ENCODE measurements at places on chromosomes 3 and 15.

DNA sequence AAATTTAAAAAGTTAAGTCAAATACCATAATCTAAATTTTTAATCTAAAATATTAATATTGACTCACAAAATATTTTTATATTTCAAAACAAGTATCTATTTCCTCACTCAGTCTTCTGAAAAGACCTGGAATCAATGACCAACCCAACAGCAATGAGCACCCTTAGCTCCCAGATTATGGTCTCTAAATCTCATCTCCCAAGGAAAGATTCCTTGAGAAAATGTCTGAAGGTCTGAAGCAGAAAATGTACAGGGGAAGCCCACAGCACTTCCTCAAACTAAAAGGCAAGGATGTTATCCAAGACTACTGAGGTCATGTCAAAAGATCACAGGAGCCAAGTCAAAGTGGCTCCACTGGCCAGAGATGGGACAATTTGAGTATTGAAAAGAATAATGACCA lies 51.0 kb upstream of the SLCO2A1 start:
- DNase-seq, result no peak

DNA sequence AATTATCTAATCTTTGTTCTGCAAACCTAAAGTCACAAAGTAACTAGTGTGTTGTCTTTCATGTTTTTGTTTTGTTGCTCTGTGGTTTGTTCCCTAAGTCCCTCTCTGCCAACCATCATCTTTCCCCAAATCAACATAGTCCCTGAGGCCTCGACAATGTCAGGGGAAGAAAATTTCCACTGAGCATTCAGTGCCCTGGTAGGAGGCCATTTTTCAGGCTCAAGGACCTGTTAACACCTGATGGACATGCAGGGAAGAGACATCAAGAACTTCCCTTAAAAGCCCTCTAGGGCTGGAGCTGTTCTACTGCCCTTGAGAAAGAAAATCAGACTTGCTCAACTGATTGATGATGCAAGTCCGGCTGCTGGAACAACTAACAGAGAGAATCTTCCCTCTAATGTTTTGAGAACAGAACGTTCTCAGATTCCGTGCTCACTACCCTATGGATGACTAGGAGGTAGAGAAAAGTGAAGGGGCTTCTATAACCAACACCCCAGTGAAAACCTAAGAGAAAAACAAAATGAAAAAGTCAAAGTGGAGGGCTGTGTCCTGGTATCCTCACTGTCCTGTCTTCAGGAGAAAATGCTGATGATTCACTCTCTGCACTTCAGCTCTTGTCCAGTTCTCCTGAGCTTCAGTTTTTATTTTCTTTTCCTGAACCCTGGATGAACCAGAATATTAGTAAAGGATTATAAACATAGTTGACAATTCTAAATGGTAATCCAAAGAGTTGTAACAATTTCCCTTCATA lies 373.1 kb downstream of the FOXP1 start:
- no peak for DNase-seq

- DNase-seq, result no peak
Observed at GRCh38 chr15:35559683-35560082, 13.7 kb upstream of the DPH6 start.

- no peak for DNase-seq
Observed at GRCh38 chr3:2714834-2715233, 395.3 kb downstream of the IL5RA start.

- DNase-seq, result no peak
Observed at GRCh38 chr3:71657831-71658530, 67.2 kb downstream of the EIF4E3 start.

Data from stimulated activated naive B cell treated with anti-CD40 and anti-IgM and Interleukin-4, amounts not matched to agents 10 μg/mL and 1 μg/mL and 100 μg/mL, for 72 hours (primary cell).